Right renal cortex interstitium (tissue), 3 donors: ENCODE measurements at places on chromosomes 4 and X. TPM values are rescaled to one million over a fixed set of nuclear protein-coding genes. Genes with fewer than 3 reads are reported as not detected.

DNA sequence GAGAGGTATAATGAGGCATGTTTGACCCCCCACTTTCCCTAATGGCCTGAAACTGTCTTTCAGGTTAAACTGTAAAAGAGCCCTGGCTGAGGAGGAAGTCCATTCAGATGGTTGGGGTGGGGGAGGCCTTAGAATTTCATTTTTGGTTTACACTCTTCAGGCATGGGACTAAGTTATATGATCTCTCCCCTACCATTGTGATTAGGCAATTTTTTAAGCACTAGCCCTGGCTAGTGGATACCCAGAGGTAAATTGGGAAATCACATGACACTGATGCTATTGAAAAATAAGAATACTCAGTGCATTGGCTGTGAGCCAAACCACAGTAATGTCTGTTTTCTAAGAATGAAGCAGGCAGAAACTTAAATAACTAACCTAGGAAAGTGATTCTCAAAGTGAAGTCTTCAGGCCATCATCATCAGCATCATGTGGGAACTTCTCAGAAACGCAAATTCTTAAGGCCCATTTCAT lies 149.7 kb downstream of the RRAGB start:
- DNase-seq: no peak

DNA sequence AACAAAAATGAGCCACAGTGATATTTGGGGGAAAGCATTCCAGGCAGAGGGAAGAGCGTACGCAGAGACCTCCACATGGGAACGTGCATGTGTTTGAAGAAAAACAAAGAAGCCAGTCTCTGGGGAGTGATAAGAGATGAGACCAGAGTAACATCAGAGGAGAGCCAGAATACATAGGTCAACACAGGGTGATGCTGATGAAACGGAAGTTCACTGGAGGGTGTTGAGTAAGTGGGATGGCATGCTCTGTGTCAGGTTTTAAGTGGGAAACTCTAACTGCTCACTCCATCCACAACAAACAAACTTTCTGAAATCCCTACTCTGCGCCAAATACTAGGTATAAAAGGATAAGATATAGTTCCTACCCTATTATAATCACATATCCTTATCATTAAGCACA lies 110.0 kb downstream of the ARHGAP6 start:
- DNase-seq: no peak

The TLR2 gene
- polyA plus RNA-seq: 6.8 TPM

DNA sequence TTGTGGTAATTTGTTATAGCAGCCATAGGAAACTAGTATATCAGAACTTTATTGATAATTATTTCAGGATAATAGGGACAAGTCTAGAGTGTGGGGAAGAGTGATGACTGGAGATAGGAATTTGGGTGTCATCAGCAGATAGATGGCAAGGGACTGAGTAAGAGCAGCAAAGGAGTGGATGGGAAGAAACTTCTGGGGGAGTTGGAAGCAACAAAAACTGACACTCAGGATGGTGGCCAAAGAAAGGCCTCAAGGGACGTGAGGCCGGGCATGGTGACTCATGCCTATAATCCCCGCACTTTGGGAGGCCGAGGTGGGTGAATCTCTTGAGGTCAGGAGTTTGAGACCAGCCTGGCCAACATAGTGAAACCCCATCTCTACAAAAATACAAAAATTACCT lies 9.1 kb upstream of the SLC25A5 start:
- no peak for DNase-seq

DNA sequence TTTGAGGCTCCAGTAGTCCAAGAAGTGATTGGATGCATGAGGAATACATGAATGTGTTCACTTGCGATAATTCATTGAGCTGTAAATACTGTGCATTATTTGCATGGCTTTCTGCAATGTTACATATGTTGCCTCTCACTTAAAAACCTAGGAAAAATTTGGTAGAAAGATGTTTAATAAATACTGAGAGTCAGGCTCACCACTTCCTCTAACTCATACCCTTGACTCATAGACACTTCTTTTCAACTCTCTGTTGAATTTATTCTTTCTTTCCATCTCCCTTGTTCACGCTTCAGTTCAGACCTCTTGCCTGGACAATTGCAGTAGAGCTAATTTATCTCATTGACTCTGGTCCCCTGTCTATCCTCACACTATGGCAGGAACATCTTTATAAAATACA lies 35.8 kb upstream of the LEF1 start:
- DNase-seq: no peak

DNA sequence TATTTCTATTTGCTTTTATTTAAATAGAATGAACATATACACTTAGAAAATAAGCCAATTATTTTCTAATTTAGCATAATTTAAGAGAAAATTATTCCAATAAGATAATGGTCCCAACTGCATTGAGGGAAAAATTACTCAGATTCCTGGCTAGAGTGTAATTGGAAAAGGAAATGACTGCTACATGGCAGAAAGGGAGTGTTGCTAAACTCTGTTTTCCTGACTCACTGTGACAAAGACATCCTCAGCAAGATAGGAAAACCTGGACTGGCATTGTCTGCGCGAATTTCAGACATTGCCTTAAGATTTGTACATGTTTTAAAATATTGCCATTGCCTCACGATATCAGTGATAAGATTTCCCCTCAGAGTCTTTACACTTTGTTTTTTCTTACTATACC lies 8.2 kb downstream of the TNIP3 start:
- DNase-seq: no peak

The UGT2B11 gene
- 1.8 TPM for polyA plus RNA-seq

- no peak for DNase-seq
Observed at GRCh38 chr4:7820031-7820818, 119.4 kb downstream of the AFAP1 start.

DNA sequence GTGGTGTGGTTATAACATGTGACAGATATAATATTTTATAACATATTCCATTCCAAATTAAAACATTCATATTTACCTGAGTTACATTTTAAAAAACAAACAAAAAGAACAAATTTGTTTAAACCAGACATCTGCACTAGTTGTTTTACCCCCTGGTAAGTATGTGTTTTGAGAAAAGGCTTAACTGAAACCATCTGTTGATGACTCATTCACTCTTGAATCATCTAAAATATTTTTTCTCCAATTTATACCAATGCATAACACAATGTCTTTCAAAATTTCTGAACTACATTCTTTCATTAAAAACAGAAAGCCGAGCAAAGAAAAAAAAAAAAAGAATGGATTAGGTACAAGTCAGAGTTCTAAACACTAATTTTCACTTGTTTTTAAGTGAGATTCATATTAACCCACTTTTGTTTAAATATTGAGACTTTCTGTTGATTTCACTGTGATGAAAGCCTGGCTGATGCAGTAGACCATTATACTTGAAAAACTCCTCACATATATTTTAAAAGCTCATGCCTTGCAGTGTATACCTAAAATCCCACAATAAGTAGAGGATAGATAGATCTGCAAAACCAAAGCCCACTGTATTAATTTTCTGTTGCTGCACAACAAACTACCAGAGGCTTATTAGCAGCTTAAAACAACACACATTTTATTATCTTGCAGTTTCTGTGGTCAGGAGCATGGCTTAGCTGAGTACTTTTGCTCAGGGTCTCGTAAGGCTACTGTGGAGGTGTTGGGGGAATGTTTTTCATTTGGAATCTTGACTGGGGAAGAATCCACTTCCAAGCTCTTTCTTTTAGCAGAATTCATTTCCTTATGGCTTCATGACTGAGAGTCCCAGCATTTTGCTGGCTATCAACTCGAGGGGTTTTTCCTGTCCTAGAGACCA lies 221.5 kb downstream of the PCDH18 start:
- no peak for DNase-seq

The GPR50 gene
- polyA plus RNA-seq: not detected

GRCh38 chrX:78437621-78438020 lies 110.2 kb upstream of the CYSLTR1 start:
- DNase-seq: no peak

DNA sequence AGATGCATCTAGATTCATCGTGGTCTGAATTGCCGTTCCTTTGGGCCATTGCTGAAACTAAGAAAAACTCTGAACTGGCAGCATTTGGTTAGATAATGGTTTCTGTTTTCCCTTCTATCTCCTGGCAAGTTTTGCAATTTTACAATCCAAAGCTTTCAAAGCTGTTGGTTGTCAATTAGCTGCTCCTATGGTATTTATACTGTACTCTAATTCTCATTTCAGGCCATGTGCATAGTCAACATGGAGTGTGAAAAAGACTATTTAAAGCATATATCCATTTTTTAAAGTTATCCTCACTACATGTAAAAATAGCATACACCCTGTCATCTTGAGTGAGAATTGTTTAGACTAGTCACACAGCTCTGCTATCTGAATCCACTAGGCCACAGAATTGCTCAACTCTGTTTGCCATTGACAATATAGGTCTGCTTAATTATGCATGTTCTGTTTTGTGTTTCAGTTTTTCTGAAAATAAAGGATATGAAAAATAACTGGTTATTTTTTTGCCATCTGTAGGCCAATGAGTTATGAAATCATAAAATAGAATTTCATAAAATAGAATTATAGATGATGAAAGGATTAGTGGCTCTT lies 27.7 kb upstream of the TEC start:
- DNase-seq: no peak

- DNase-seq: peak; percentile 10
Observed at GRCh38 chrX:39318506-39319343, 517.5 kb downstream of the MID1IP1 start.

The GLUD2 gene
- polyA plus RNA-seq: 5.6 TPM

- no peak for DNase-seq
Observed at GRCh38 chr4:84878090-84878489, 88.4 kb downstream of the WDFY3 start.

The PLS3 gene
- 323 TPM for polyA plus RNA-seq

DNA sequence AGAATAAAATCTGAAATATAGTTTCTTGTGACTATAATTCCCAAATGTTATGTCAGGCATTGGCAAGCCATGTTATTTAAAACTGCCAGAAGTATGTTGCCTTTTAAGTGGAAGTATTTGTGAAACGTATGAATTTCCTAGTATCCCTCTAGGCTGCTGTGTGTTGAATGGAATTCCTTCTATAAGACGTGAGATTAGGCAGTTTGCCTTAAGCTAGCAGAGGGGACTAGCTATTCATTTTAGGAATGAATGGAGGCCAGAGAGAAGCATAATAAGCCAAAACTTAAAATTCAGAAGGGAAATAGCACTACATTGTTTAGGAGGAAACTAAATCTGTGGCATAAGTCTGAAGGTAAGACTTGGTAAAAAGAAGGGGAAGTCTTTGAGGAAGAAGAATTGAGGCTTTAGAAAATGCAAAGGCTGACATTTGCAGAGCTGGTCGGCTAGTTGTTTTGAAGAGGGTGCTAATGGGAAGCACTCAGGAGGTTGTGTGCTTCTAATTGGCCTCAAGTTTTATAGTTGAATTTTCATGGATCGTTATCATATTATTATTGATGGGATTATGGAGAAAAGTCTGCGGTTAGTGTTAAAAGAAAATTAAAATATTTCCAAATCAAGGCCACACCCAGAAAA lies 57.1 kb downstream of the TMEM131L start:
- no peak for DNase-seq

DNA sequence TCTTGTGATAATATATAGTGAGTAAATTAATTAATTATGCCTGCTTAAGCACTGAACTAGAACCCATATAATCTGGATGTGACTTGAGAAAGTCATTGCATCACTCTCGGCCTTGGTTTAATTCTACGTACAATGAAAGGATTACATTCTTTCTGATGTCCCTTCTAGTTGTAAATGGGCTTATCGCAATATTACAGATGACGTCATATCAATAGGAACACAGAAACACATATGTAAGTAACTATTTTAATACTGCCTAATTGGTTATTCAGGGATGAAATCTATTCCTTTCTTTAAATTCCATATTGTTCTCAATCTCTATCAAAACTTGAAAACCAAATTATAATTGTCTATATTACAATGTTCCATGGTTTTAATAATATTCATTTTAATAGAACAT lies 504.6 kb downstream of the PRR32 start:
- no peak for DNase-seq

GRCh38 chrX:46386511-46386910 lies 158.7 kb downstream of the ZNF674 start:
- DNase-seq: no peak

The GC gene
- polyA plus RNA-seq: 0.41 TPM

- DNase-seq: no peak
Observed at GRCh38 chrX:8033175-8033574, 106.0 kb upstream of the PNPLA4 start.

DNA sequence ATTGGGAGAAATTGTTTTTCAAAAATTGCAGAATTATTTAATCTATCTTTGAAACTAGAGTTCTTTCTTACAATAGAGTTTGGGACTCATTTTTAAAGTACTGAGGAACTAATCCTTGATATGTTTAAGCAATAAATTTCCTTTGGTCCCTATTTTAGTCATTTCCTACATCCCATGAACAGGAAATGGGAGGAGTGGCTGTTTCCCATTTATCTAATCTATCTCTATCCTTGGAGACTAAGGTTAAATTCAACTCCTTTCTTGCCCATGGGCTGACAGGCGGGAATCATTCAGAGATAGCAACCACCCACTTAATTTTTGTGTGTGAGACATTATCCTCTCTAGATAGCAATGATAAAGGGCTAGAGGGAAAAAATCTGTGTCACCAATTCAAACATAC lies 131.6 kb upstream of the EMCN start:
- DNase-seq: no peak

The CT45A3 gene
- polyA plus RNA-seq: not detected

The DGAT2L6 gene
- polyA plus RNA-seq: not detected

The CCKAR gene
- polyA plus RNA-seq: 0.10 TPM

The NEIL3 gene
- 6.0 TPM for polyA plus RNA-seq

GRCh38 chrX:65689377-65689776 lies 21.9 kb downstream of the MSN start:
- no peak for DNase-seq

The RHOXF2B gene
- polyA plus RNA-seq: 0.49 TPM

GRCh38 chrX:120839491-120839890 lies 36.2 kb downstream of the CT47B1 start:
- no peak for DNase-seq

DNA sequence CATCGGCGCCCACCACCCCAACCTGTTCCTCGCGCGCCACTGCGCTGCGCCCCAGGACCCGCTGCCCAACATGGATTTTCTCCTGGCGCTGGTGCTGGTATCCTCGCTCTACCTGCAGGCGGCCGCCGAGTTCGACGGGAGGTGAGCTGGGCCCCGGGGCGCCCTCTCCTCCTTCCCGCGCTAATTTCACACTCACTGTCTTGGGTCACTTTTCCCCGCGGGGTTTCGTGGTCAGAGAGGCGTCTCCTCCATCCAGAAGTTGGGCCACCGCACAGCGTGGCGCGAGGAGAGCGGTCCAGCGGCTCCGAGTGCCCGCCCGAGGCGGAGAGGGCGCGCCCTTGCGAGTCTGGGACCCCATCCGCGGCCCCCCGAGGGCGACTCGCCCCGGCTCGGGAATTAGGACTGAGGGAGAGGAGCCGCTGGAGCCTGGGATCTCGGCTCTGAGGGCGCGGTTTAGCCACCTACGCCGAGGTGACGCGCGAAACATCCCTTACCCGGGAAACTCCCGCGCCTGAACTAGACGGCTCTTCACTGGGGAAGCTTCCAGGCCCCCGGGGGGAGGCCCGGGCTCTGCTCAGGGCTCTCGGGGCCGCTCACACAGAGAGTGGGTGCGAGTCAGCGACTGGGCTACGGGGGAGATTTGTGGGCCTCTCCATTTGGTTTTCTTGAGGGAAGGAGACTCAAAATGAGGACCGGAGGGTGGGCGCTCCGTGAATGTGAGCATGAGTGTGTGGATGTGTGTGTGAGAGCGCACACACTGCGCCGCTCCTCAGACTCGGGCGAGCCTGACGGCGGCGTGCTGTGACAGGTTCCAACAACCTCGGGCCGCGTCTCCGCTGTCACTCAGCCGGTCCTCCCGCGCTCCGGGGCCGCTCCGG lies 551 bp downstream of the NPNT start:
- DNase-seq: peak; percentile 15
